ENCODE measurements at places on chromosomes 12 and 14.
A peak's percentile ranks its signal among the peaks of the same experiment; 100 is the strongest.

GRCh38 chr12:16884056-16884455 lies 278.1 kb upstream of the LMO3 start:
- peak; percentile 1 for DNase-seq

- no peak for DNase-seq
These were observed 91.4 kb upstream of the ALX1 start for GRCh38 chr12:85188619-85189018.

DNA sequence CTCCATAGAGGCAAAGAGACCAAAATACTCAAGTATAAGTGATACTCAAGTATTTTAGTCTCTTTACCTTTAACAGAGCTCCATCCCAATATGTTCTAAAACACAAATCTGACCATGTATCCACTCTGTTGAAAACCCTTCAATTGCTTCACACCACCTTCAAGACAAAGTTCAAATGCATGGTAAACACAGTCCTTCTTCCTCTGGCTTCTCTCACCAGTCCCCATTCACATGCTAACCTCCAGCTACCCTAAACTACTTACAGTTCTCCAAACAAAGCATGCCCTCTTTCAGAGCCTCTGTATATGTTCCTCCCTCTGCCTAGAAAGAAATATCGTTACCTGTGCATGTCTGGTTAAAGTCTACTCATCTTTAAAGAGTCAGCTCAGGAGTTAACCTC lies 100.2 kb downstream of the NUMB start:
- no peak for DNase-seq

- DNase-seq: no peak
These were observed 38.6 kb downstream of the FBXO34 start for GRCh38 chr14:55309761-55310365.

DNA sequence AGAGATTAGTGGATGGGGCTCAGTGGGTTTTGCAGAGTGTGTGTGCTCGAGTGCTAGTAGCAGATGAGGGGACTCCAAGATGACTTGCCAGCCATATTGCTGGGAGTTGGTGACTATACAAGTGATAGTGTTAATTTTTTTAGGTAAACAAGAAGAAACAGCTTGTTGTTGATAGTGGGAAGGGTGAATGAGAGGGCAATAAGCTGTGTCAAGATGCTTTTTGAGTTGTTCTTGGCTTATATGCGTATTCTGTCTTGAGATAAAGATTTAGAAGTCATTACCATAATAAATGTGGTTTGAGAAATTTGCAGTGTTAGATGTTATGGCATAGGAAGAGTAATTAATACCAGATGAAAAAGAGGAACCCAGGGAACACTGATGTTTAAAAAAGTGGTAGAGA lies 75.3 kb downstream of the RCOR1 start:
- DNase-seq: no peak

DNA sequence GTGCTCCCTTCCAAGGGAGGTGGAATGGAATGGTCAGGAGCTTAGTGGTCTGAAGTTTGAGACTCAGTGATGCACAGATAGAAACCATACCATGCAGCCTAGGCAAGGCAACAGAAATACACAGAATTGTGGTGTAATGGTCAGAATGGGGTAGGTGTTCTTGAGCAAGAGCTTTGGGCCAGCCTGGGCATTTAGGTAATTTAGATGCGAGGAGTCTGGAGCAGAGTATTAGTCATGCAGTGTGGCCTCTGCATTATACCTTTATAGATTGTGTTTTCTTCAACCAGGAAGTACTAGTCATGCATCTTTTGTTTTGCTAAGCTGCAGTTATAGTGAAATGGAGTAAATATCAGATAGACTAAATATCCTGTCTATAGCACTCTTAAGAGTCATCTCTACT lies 118.3 kb downstream of the DAAM1 start:
- DNase-seq: peak; percentile 76

DNA sequence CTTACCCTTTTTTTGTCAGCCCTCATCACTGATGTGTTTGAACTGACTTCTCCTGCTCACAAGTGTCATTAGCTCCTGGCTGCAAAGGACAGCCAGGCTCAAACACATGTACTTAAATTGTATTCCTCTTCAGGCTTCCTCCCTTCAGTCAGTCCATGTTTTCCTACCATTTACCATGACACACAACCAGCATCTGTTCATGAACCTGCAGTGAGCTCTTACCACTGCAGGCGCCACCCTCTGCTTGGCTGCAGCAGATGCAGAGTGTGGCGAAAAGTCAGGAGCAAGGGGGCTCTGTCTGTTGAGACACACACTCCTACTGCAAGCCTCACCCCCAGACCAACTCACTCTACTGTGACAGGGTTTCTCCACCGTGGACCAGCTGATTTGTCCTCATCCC lies 70.2 kb downstream of the TSPAN11 start:
- no peak for DNase-seq

GRCh38 chr12:13978876-13979275 lies 2.5 kb downstream of the GRIN2B start:
- DNase-seq: no peak

GRCh38 chr12:73372856-73373255 lies 1100.7 kb downstream of the TRHDE start:
- no peak for DNase-seq

- DNase-seq: peak; percentile 82
These were observed 5.2 kb upstream of the HSP90B1 start for GRCh38 chr12:103924761-103925641.

DNA sequence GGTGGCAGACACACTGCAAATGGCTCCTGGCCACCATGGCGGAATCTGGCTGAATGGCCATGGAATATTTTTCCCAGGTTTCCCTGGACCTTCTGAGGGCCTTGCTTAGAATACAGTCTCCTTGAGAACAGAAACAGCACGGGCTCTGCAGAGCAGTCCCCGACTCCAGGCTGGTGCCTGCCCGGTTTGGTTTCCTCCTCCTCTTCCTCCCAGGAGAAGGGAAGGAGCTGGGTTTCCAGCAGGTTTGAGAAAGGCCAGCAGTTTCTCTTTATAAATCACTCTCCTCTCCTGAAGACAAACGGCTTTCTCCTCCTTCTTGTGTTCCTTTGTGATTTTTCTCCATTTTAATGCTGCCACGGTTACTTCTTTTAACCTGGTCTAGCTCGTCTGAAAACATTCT lies 106.8 kb upstream of the RFLNA start:
- DNase-seq: no peak

DNA sequence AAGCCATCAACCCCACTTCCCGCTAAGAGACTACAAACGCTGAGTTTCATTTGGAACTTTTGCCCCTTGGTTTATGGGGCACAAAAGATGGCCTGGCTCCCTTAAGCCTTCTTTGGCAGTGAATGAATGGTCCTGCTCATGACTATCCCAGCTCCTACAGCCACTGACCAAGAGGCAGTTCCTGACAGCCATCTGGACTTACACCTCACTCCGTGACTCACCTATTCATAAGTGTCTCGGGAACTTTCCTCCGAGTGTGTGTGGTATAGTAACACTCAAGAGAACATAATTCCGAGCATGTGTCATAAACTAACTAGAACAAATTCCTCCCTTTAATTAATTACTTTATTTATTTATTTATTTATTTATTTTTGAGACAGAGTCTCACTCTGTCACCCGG lies 51.9 kb upstream of the NUDT4 start:
- peak; percentile 96 for DNase-seq

- no peak for DNase-seq
These were observed 31.1 kb upstream of the DUSP6 start for GRCh38 chr12:89383235-89384049.

DNA sequence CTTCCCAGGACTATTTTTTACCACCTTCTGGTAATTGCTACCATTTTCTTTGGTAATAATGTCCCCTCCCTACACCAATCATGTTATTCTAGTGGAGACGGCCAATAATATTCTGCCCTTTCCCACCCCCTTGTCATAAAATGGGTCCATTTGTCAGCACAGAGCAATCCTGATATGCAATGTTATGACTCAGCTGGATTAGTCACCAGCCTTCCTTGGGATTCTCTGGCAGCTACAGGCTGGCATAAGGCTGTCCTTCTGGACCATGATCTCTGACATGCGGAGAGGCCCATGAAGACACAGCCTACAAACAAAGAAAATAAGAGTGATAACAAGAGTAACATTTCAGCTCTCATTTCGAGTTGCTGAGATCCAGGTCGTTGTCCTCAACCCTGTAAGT lies 222.0 kb upstream of the CPNE8 start:
- DNase-seq: peak; percentile 21

DNA sequence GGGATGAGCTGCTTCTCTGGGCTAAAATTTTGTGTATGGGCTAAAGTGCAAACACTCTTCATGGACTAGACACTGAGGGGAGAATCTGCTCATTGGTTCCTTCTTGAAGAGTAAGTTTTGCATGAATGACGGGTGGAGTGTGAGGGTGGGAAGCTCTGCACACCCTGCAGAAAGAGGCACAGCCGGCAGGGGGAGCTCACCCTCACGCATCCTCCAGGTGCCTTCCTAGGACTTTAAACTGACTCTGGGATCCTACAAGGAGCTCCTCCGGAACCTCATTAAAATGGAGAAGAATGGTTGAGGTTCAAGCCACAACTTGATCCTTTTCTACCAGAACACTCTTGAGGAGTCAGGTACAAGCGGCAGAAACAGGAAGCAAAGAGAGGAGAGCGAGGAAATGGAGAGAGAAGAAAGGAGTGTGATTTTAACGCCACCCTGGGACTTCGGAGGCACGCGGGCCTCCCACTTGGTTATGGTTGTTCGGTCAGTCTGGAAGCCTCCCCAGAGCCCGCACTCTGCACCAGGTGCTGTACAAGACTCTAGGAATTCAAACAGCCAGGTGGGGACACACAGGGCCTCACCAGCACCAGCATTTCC lies 87.5 kb downstream of the SETD3 start:
- peak; percentile 66 for DNase-seq

DNA sequence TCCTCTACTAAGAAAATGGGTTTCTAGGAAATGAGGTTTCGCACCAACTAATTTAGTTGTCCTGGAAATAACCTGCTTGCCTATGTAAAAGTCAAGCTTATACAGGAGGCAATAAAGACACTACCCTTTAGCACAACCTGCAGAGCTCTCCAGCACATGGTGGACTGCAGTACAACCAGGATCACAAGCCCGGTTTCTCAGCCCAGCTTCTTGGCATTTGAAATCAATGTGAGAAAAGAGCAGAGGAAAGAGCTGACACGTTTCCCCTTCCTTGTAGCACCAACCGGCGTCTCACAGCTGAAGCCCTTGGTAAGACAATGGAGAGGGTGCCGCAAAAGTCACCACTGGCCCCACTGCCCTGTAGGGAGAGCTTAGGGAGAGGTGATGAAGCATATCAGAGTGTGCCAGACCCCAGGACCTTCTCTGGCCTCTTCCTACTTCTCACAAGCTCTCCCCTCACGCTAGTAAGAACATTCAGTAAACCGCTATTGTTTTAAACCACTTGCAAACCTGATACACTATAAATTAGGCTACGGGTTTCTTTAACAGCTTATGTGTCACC lies 8.6 kb downstream of the SPTLC2 start:
- DNase-seq: no peak

DNA sequence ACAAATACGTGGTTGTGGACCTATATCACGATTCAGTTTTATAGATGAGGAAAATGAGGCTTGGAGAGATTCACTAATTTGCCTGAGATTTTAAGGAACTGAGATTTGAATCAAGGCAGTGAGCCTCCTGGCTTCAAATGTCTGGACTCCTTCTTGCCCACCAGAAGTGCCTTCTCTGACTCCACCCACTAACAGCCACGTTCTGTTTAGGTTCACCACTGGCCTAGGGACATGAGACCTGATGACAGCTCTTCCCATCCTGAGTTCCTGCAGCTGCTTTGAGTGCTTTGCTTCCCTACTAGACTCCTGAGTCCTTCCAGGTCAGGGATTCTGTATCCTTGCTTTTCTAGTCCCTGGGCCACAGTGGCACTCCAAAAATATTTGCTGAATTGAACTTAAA lies 57.1 kb downstream of the PLBD1 start:
- DNase-seq: no peak

DNA sequence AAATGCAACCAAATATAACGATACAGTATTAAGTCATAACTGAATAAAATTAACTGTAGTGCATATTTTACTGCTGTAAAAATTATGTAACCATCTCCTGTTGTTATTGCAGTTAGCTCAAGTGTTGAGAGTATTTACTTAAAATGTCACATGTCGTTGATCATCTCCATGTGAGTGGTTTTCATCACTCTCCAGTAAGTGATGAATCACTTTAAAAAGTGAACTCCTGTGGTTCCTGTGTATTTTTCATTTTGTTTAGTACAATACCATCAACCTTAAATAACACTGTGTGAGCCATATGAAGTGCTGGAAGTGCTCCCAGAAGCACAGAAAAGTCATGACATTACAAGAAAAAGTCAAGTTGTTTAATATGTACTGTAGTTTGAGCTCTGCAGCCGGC lies 104.7 kb upstream of the SLCO1B1 start:
- DNase-seq: peak; percentile 2

- peak; percentile 40 for DNase-seq
These were observed 198.7 kb upstream of the EEA1 start for GRCh38 chr12:93127582-93128331.

DNA sequence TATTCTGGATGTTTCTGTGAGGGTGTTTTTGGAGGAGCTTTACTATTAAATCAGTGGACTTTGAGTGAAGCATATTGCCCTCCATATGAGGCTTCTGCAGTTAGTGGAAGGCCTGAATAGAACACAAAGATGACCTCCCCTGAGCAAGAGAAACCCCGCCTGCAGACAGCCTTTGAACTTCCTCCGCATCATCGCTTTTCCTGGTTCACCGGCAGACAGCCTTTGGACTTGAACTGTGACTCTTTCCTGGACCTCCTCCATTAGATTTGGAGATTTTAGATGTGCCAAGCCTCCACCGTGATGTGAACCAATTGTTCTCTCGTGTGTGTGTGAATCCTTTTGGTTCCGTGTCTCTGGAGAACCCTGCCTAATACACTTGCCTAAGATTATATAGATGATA lies 208.4 kb downstream of the EFCAB11 start:
- no peak for DNase-seq

DNA sequence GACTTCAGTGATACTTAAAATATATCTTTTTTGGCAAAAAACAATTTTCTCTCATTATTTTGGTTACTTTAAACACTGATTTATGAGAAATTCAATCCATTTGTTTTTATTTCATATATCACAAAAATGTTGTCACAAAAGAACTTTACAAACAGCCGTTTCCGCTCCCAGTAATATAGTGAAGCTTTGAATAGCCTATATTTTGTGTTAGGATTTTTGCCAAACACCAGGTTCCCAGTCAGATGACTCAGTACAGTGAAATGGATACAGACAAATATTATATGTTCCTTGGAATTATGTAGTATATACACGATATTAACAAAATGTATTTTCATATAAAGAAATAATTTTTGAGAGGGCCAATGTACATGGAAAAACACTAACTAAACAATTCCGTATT lies 411.1 kb downstream of the CCER1 start:
- DNase-seq: peak; percentile 48

DNA sequence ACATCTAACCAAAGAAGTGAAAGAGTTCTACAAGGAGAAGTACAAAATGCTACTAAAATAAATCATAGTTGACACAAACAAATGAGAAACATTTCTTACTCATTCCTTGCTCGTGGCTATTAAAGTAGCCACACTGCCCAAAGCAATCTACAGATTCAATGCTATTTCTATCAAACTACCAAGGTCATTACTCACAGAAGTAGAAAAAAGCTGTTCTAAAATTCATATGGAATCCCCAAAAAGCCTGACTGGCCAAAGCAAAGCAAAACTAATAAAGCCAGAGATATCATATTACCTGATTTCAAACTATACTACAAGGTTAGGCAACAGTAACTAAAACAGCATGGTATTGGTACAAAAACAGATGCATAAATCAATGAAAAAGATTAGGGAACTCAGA lies 305.6 kb downstream of the RPAP3 start:
- peak; percentile 74 for DNase-seq
